ENCODE measurements at places on chromosomes 5 and 9.

GRCh38 chr9:2174306-2174705 lies 159.2 kb downstream of the SMARCA2 start:
- DNase-seq: no peak

GRCh38 chr5:118924006-118924389 lies 64.3 kb downstream of the DTWD2 start:
- no peak for DNase-seq

DNA sequence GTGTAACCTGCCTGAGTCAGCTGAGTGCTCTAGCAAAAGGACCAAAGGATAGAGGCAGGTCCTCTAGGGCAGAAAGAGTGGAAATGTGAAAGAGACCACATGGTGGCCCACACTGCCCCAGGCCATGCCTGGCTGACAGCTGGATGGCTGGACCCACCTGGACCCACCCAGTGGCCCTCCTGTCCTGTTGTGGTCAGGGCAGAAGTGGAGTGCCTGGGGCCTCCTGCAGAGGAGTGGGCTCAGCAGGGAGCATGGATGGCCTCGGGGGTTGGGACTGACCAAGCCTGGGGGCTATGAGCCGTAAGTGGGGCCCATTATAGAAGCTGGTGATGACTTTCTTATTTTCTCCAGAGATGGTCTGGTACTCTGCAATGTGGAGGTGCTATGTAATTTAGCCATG lies 55.7 kb upstream of the FAM120AOS start:
- no peak for DNase-seq

DNA sequence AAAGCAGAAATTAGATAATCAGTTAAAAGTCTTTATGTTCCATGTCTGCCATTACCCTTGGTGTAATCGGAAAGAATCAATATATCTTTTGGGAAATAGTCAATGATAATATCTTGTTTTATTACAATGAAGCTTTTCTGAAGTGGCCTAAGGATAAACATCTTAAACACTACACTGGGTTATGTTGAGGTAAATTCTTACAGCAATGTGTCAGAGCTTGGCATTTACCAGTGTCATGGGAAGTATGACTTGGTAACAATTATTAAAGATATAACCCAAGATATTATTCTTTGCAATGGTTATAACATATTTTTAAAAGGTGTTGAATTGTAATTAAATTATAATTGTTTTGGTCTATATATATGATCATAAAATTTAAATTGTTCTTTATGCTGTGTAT lies 84.7 kb downstream of the CFAP95 start:
- DNase-seq: no peak

- DNase-seq: no peak
These were observed 141.3 kb downstream of the MAN2A1 start for GRCh38 chr5:109830955-109831502.

DNA sequence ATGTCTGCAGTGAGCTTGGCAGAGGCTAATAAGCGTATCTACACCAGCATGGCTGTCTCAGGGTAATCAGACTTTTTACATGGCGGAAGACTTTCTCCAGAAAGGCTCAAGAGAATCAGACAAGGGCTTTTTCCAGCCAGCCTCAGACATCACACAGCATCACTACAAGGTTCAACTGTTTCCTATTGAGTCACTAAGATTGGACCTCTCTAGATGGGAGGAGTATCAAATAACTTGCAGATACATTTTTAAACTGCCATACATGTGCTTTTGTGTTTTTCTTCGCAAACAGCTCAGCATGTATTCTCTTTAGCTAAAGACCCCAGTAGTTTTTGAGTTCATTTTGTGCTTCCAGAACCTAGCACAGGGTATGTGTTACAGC lies 22.9 kb upstream of the PIK3R1 start:
- no peak for DNase-seq
